ENCODE measurements at places on chromosomes 5 and 9. TPM values are rescaled to one million over a fixed set of nuclear protein-coding genes. Genes with fewer than 3 reads are reported as not detected.
A peak's percentile ranks its signal among the peaks of the same experiment; 100 is the strongest.

DNA sequence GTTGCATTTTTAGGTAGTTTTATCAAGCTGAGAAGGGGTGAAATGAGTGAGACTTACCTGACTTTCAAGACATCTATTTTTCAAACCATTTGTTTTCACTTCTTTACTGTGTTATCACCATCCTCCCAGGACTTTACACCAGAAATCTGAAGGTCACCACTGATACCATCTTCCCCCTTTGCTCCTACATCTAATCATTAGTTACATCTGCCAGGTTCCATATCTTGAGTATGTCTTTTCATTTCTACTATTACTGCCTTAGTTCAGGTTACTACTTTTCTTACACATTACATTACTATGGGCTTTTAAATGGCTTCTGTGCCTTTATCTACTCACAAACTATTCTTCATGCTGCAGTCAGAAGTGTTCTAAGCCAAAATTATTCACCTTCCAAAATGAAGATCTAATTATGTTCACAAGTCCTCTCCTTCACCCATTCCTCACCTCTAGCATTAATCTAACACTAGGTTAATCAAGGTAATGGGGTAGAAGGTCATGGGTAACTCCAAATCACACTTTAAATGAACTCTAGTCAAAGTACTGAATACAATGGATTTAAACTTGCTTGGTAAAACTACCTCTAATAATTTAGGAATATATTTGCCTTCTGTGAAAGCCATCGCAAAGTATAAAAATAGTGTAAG is 2.1 kb upstream of the HSDL2 start:
- H3K27ac ChIP-seq, result no peak overlapping the region
- DNase-seq, result no peak
- H3K27me3 ChIP-seq, result no peaks in the 10 kb centered on the region

The HSPB3 gene
- 0.58 TPM for total RNA-seq

- H3K36me3 ChIP-seq, result no peaks in the 10 kb centered on the region
- no peaks in the 10 kb centered on the region for H3K4me1 ChIP-seq
- no peak overlapping the region for H3K27ac ChIP-seq
These were observed 104.1 kb downstream of the STRBP start for GRCh38 chr9:123164285-123164684.

- no peak overlapping the region for H3K4me3 ChIP-seq
- no peaks in the 10 kb centered on the region for H3K27me3 ChIP-seq
- DNase-seq, result peak; percentile 90
- H3K27ac ChIP-seq, result no peak overlapping the region
These were observed 260.3 kb upstream of the ADAMTS16 start for GRCh38 chr5:4879693-4880303.

The OR1N2 gene
- total RNA-seq, result not detected

The STC2 gene
- total RNA-seq, result 8.3 TPM

The SPATA31C2 gene
- total RNA-seq, result not detected

- no peak overlapping the region for H3K4me3 ChIP-seq
- DNase-seq, result no peak
- no peaks in the 10 kb centered on the region for H3K27me3 ChIP-seq
- no peak overlapping the region for H3K27ac ChIP-seq
These were observed 48.6 kb downstream of the NACC2 start for GRCh38 chr9:136046554-136046920.

The ACSL6 gene
- not detected for total RNA-seq

- H3K4me3 ChIP-seq, result no peak overlapping the region
- H3K36me3 ChIP-seq, result no peaks in the 10 kb centered on the region
- DNase-seq, result no peak
- H3K27ac ChIP-seq, result no peak overlapping the region
- no peaks in the 10 kb centered on the region for H3K4me1 ChIP-seq
These were observed 220.8 kb downstream of the PLK2 start for GRCh38 chr5:58239045-58239444.

DNA sequence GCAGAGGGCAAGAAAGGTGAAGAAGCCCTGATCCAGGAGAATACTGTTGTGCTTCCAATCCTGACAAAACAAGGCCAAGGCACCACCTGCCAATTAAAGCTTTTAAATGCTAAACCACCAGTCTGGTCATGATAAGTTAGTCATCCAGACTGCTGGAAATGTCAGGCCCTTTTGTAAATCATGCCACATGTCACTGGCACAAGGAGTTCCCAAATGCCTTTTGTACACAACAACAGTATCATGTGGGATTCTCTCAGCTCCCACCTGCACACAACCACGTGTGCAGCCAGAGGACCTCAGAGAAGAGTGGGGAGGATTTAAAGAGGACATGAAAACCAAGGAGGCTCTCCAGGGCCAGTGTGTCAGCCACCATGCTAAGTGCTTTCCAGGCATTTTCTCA is 99.3 kb downstream of the CDK5RAP2 start:
- H3K27me3 ChIP-seq, result no peaks in the 10 kb centered on the region
- no peaks in the 10 kb centered on the region for H3K36me3 ChIP-seq
- H3K4me3 ChIP-seq, result no peak overlapping the region
- no peak overlapping the region for H3K27ac ChIP-seq

GRCh38 chr5:130795037-130795436 is 370.0 kb downstream of the HINT1 start:
- H3K4me3 ChIP-seq, result no peak overlapping the region
- no peaks in the 10 kb centered on the region for H3K27me3 ChIP-seq
- no peaks in the 10 kb centered on the region for H3K4me1 ChIP-seq
- H3K36me3 ChIP-seq, result no peaks in the 10 kb centered on the region
- no peak overlapping the region for H3K27ac ChIP-seq
- no peak for DNase-seq

The CCL21 gene
- 83.6 TPM for total RNA-seq

DNA sequence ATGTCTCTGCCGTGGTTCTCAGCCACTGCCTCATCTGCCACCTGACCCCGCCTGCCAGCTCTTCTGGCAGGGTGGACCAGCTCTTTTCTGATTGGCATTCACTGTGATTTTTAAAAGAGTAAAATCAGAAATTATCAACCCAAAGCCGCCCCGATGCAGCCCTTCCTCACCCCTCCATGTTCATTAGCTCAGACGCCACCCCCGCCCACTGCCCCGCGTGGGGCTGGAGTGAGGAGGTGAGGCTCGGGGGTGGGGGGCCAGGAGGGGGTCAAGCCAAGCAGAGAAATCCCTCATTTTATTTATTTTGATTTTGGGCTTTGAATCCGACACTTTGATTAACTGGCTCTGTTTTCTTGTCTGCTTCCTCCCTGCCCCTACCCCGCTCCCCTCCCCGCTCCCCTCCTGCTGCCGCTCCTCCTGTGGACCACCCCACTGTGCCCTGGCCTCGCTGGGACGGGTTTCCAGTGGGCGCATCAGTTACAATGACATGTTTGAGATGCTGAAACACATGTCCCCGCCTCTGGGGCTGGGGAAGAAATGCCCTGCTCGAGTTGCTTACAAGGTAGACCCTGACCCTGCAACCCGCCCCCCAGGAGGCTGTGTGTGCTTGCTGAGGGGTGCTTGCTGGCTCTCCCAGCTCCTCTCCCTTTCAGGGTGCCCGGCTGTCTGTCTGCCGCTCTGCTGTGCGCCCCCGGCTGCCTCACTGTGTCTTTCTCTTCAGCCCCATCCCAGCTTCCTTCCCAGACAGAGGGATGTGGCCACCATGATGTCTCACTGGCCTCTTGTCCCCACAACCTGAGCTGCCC is 224.9 kb downstream of the CACNA1B start:
- H3K4me3 ChIP-seq, result no peak overlapping the region
- no peak for DNase-seq
- no peaks in the 10 kb centered on the region for H3K4me1 ChIP-seq
- no peak overlapping the region for H3K27ac ChIP-seq

The PCDHA7 gene
- total RNA-seq, result 0.41 TPM

- DNase-seq, result no peak
- no peak overlapping the region for H3K4me3 ChIP-seq
- H3K27ac ChIP-seq, result no peak overlapping the region
- H3K27me3 ChIP-seq, result no peaks in the 10 kb centered on the region
These were observed 58.8 kb downstream of the ZNF366 start for GRCh38 chr5:72448368-72448767.

The SPATA31C1 gene
- not detected for total RNA-seq

- H3K4me3 ChIP-seq, result no peak overlapping the region
- H3K36me3 ChIP-seq, result no peaks in the 10 kb centered on the region
- no peak for DNase-seq
These were observed 1.1 kb upstream of the GNPDA1 start for GRCh38 chr5:142013734-142014521.

The BARHL1 gene
- total RNA-seq, result not detected

The SLC2A6 gene
- total RNA-seq, result 1.1 TPM

- H3K4me3 ChIP-seq, result no peak overlapping the region
- H3K4me1 ChIP-seq, result peaks cover 66% of the 10 kb centered on the region
- H3K27ac ChIP-seq, result peak overlapping the region; percentile 79
- DNase-seq, result no peak
These were observed 76.1 kb downstream of the ADAMTS2 start for GRCh38 chr5:179268966-179269693.

The C9orf153 gene
- 0.32 TPM for total RNA-seq
